ENCODE measurements at places on chromosomes 5 and 9.

GRCh38 chr5:140251527-140251973 lies 51.4 kb downstream of the PFDN1 start:
- DNase-seq = no peak

DNA sequence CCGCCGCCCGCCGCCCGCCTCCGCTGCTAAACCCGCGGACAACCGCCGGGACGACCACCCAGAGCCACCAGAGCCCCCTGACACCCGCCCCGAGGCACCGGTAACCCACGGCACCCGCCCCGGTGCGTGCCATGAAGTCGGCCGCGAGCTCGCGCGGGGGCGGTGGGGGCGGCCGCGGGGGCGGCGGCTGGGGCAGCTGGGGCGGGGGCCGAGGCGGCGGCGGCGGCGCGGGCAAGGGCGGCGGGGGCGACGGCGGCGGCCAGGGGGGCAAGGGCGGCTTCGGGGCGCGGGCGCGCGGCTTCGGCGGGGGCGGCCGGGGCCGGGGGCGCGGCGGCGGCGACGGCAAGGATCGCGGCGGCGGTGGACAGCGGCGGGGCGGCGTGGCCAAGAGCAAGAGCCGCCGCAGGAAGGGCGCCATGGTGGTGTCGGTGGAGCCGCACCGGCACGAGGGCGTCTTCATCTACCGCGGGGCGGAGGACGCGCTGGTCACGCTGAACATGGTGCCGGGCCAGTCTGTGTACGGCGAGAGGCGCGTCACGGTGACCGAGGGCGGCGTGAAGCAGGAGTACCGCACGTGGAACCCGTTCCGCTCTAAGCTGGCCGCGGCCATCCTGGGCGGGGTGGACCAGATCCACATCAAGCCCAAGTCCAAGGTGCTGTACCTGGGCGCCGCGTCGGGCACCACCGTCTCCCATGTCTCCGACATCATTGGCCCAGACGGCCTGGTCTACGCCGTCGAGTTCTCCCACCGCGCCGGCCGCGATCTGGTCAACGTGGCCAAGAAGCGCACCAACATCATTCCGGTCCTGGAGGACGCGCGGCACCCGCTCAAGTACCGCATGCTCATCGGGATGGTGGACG lies 499 bp downstream of the FBLL1 start:
- DNase-seq = peak; percentile 51

DNA sequence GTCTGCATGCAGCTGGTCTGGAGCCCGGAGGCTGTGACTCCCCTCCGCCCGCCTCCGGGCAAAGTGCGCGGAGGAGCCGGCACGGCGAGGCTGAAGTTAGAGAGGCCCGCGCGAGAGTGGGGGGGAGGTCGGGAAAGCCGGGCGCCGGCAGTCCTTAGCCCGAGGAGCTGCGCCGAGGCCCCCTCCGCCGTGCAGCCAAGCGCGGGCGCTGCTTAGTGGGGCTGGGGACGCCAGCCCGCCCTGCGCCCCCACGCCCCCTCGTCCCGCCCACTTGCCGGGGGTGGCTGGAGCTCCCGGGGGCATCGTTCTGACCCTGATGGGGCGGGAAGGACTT lies 403 bp downstream of the NINJ1 start:
- DNase-seq = no peak

DNA sequence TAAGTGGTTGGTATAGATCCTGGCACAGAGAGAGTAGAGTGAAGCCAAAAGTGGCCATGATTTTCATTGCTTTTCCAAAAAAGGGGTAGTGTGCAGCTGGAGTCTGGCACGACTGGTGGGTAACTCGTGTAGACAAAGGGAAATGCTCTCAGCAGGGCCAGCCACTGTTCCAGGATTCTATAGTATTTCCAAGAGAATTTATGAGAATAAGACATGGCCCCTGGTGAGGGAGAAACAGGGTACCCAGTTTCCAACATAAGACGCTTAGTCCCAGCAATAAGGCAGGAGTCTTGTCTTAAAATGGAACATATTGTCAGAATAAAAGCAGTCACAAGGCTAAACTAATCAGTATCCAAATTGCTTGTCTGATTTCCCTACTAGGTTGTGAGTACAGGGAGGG lies 52.1 kb downstream of the NMUR2 start:
- no peak for DNase-seq

- no peak for DNase-seq
Measured at GRCh38 chr5:135476615-135477581, 24.7 kb upstream of the TIFAB start.

DNA sequence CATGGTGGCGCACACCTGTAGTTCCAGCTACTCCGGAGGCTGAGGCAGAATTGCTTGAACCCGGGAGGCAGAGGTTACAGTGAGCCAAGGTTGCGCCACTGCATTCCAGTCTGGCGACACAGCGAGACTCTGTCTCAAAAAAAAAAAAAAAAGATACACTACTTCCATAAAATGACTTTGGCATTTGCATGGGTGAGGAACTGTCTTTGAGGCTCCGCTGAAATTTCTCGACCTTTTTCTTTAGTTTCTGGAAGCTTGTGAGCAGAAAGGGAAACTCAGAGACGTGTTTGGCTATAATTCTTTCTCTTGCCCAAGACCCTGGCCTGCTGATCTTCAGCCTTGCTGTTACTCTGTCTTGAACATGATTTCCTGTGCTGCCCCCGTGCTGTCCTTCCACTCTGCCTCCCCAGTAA lies 37.3 kb downstream of the SPIN1 start:
- no peak for DNase-seq

GRCh38 chr5:3429962-3430361 lies 165.7 kb upstream of the IRX1 start:
- no peak for DNase-seq

Measured in ecto neural progenitor cell (in vitro differentiated cells).